ENCODE measurements at places on chromosomes 5 and 9.

- no peak for DNase-seq
- no peaks in the 10 kb centered on the region for H3K36me3 ChIP-seq
- H3K27me3 ChIP-seq = no peaks in the 10 kb centered on the region
- no peaks in the 10 kb centered on the region for H3K4me1 ChIP-seq
- no peak overlapping the region for H3K4me3 ChIP-seq
- H3K27ac ChIP-seq = no peak overlapping the region
Measured at GRCh38 chr9:121759996-121760395, 108.6 kb downstream of the DAB2IP start.

- no peak overlapping the region for H3K27ac ChIP-seq
- peaks cover 18% of the 10 kb centered on the region for H3K4me1 ChIP-seq
- no peak overlapping the region for H3K4me3 ChIP-seq
- peaks cover 32% of the 10 kb centered on the region for H3K27me3 ChIP-seq
- no peak for DNase-seq
Measured at GRCh38 chr9:122221183-122221811, 7.5 kb downstream of the LHX6 start.

DNA sequence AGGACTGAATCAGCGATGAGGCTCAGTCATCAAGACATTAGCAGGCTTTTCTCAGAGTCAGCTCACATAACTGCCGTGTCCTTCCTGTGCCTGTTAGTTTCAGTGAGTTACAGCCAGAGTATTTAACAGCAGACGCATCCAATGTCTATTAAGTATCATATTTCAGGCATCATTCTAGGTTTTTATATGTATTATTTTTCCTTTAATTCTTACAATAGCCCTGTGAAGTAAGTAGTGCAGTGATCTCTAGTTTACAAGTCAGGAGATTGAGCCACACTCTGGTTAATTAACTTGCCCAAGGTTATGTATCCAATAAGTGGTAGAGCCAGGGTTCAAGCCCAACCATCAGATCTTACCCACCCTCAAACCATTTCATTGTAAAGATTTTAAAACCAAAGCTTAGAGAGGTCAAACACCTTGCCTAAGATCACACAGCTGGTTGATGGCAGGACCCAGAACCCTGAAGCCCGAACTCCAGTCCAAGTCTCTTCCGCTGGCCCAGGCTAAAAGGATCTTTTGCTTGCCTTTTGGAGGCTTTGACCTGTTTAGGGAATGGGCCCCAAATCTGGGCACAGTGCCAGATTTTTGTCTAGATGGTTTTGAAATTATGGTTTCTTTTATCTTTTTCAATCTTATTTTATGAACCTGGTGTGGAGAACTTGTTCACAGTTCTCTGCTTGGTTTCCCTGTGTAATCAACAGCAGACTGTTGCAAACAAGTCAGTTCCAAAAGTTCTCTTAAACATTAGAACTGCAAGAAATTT is 261.2 kb upstream of the CLINT1 start:
- no peak overlapping the region for H3K27ac ChIP-seq
- no peak for DNase-seq
- H3K27me3 ChIP-seq = no peaks in the 10 kb centered on the region
- H3K36me3 ChIP-seq = no peaks in the 10 kb centered on the region
- H3K4me3 ChIP-seq = no peak overlapping the region

- H3K4me1 ChIP-seq = no peaks in the 10 kb centered on the region
- H3K4me3 ChIP-seq = no peak overlapping the region
- no peak overlapping the region for H3K27ac ChIP-seq
- DNase-seq = no peak
- no peaks in the 10 kb centered on the region for H3K36me3 ChIP-seq
Measured at GRCh38 chr5:124349931-124350330, 396.5 kb downstream of the ZNF608 start.

- H3K4me3 ChIP-seq = no peak overlapping the region
- H3K27me3 ChIP-seq = peaks cover 2% of the 10 kb centered on the region
- DNase-seq = peak; percentile 26
- H3K4me1 ChIP-seq = peaks cover 10% of the 10 kb centered on the region
- no peaks in the 10 kb centered on the region for H3K36me3 ChIP-seq
Measured at GRCh38 chr9:16030528-16031185, 477.8 kb downstream of the CCDC171 start.

GRCh38 chr9:6272229-6272598 is 56.0 kb upstream of the TPD52L3 start:
- H3K27me3 ChIP-seq = no peaks in the 10 kb centered on the region
- H3K27ac ChIP-seq = no peak overlapping the region
- DNase-seq = no peak
- H3K4me3 ChIP-seq = no peak overlapping the region

DNA sequence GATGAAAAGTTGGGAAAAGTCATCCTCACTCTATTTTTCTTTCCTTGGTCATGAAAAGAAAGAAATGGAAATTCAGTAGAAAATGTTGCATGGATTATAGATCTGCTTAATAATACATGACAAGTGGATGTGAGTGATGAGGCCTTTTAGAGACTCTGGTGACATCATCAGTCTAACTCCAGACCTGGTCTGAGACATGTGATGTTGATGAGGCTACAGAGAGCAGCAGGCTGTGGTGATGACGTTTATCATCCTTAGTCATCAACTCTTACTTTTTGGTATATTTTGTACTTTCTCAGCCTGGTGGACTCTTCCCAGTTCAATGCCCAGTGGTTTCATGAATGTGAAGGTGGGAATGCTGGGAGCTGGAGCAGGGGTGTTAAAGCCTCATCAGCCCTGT is 116.4 kb downstream of the TTLL11 start:
- no peak overlapping the region for H3K4me3 ChIP-seq
- no peaks in the 10 kb centered on the region for H3K4me1 ChIP-seq
- H3K36me3 ChIP-seq = no peaks in the 10 kb centered on the region
- H3K27me3 ChIP-seq = no peaks in the 10 kb centered on the region

GRCh38 chr5:7663808-7664207 is 187.1 kb downstream of the CFAP90 start:
- no peaks in the 10 kb centered on the region for H3K4me1 ChIP-seq
- H3K36me3 ChIP-seq = no peaks in the 10 kb centered on the region
- no peak overlapping the region for H3K4me3 ChIP-seq
- no peak for DNase-seq

DNA sequence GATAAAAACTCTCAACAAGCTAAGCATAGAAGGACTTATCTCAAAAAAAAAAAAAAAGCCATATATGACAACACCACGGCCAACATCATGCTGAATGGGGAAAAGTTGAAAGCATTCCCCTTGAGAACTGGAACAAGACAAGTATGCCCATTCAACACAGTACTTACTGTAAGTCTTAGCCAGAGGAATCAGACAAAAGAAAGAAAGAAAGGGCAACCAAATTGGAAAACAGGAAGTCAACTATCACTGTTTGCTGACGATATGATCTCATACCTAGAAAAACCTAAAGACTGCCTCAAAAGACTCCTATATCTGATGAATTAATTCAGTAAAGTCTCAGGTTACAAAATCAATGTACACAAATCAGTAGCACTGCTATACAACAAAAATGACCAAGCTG is 24.6 kb upstream of the PTGER4 start:
- no peak overlapping the region for H3K27ac ChIP-seq
- no peak overlapping the region for H3K4me3 ChIP-seq
- H3K4me1 ChIP-seq = peaks cover 20% of the 10 kb centered on the region
- H3K36me3 ChIP-seq = no peaks in the 10 kb centered on the region
- DNase-seq = peak; percentile 36

- no peaks in the 10 kb centered on the region for H3K36me3 ChIP-seq
- DNase-seq = no peak
- H3K27me3 ChIP-seq = no peaks in the 10 kb centered on the region
- peaks cover 59% of the 10 kb centered on the region for H3K4me1 ChIP-seq
Measured at GRCh38 chr9:121268598-121268850, 562 bp downstream of the GSN start.

- DNase-seq = no peak
- H3K4me3 ChIP-seq = no peak overlapping the region
- H3K4me1 ChIP-seq = no peaks in the 10 kb centered on the region
- H3K27me3 ChIP-seq = no peaks in the 10 kb centered on the region
Measured at GRCh38 chr9:117097761-117098160, 317.1 kb downstream of the ASTN2 start.

DNA sequence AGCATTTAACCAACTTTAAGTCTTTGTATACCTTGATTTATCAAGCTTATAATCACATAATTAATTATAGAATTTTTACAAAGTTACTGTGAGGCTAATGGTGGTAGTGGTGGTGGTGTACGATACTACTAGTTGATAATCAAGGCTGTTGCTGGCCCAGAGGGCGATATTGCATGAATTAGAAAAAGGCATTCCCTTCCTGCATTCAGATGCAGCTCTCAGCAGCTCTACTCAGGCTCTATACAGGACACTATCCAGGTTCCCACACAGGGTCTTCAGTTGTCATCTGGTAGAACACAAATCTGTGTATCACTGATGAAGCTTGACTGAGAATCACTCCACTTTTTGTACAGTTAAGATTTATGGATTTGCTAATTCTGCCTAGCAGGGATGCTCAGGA is 562.8 kb upstream of the C9orf72 start:
- H3K36me3 ChIP-seq = no peaks in the 10 kb centered on the region
- H3K27me3 ChIP-seq = no peaks in the 10 kb centered on the region
- H3K27ac ChIP-seq = no peak overlapping the region
- no peak for DNase-seq

- no peak for DNase-seq
- no peaks in the 10 kb centered on the region for H3K4me1 ChIP-seq
- no peak overlapping the region for H3K27ac ChIP-seq
- H3K27me3 ChIP-seq = no peaks in the 10 kb centered on the region
- no peaks in the 10 kb centered on the region for H3K36me3 ChIP-seq
- no peak overlapping the region for H3K4me3 ChIP-seq
Measured at GRCh38 chr9:134648701-134649530, 7.3 kb downstream of the COL5A1 start.

DNA sequence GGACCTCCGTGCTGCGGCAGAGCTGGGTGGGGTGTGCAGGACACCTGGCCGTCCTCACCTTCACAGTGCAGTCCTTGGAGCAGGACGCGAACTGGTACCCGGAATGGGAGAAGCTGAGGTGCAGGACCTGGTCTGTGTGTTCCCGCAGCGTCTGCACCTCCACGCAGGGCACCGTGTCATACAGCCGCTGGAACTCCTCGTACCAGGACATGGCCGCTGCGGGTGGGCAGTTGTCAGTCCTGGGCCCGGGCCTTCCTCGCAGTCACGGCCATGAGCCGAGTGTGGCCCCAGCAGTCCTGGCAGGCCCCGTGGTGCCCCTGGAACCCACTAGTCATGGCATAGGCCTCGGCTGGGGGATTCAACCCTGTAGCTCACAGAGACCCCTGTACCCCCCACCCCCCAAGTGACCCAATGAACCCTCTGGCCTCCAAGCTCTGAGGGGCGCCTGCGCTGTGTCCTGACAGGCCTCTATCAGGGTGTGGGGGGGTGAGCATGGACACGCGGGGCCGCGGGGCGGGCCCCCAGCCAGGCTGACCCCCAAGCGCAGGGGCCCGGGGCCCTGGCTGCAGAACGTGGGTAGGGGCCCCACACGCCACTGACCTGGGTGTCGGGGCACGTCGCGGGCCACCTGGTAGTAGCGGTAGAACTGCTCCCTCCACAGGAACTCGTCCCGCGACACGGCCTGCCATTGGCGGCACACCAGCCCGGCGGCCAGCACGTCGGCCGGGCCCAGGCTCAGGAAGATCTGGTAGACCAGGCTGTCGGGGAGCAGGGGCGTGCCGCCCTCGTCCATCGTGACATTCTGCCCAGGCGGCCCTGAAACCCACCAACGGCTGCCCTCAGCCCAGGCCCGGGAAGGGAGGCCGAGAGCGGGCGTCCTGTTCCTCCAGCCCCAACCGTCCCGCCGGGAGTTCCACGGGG is 987 bp downstream of the FBXW5 start:
- peak overlapping the region; percentile 92 for H3K4me3 ChIP-seq
- no peaks in the 10 kb centered on the region for H3K27me3 ChIP-seq
- H3K36me3 ChIP-seq = peaks cover 39% of the 10 kb centered on the region
- peak; percentile 59 for DNase-seq
- peaks cover 47% of the 10 kb centered on the region for H3K4me1 ChIP-seq

GRCh38 chr9:97979788-97980478 is 3.2 kb upstream of the ANP32B start:
- no peak for DNase-seq
- no peak overlapping the region for H3K27ac ChIP-seq
- no peak overlapping the region for H3K4me3 ChIP-seq
- no peaks in the 10 kb centered on the region for H3K36me3 ChIP-seq

- no peak for DNase-seq
- H3K4me3 ChIP-seq = no peak overlapping the region
- H3K36me3 ChIP-seq = peaks cover 18% of the 10 kb centered on the region
- H3K27me3 ChIP-seq = no peaks in the 10 kb centered on the region
Measured at GRCh38 chr5:31442058-31442745, 89.7 kb downstream of the DROSHA start.
